ENCODE measurements at places on chromosomes 7 and 10. TPM values are rescaled to one million over a fixed set of nuclear protein-coding genes. Genes with fewer than 3 reads are reported as not detected.

- no peak for DNase-seq
These were observed 22.0 kb upstream of the GSAP start for GRCh38 chr7:77438131-77438530.

The MGAM2 gene
- under 0.01 TPM for total RNA-seq

DNA sequence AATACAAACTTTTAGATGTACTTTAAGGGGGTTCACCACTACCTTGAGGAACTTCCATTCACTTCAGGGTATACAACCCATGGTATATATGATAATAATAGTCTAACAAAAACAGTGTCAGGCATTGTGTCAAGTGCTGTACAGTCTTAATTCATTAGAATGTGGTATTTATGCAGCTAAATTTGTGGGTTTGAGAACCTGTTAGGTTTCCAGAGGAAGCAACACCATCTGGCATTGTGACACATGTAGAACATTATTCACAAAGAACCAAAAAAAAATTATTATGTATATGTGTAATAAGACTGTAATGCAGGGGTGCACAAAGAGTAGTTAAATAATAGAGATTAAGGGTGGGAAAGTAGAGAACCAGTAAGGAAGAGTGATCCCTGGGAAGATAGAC is 26.3 kb downstream of the TMEM60 start:
- no peak for DNase-seq

The PRLHR gene
- 3.0 TPM for total RNA-seq

DNA sequence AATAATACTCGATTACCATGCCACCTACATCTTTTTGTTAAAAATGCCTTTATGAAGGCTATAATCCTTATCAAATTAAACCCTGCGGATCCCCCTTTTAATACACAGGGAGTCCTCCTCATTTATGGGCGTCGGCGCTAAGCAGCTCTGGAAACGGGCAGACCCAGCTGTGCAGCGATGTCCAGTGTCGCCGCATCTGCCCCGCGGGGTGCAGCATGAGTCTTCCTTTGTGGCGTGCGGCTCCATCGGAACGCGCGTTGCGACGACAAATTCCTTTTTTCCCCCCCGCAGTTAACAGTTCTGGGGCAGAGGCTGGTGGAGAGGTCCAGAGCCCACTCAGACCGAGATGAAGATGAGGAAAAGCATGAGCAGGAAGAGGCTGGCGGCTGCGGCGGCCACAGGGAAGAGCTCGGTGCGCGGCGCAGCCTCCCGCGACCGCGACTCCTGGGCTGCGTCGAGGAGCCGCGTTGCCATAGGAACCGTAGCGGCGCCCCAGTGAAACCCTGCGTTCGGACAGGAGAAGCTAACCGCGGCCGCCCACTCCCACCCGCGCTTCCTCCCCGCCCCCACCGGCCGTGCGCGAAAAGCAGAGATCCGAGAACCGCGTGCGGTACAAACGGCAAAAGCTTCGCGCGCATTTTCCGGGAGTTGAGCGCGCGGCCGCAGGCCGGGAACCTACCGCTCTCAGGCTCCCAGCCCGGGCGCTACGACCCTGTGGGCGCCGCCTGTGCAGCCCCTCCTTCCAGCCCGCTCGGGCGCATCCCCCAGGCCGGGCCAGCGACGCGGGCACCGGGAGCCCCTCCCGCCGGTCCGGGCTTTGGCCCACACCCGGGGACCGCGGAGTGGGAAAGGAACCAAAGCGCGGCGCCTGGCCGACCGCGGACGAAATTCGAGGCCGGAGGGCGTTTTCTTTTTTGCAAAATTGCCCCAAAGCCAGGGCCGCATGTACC is 130.6 kb downstream of the SPAG6 start:
- DNase-seq: no peak

DNA sequence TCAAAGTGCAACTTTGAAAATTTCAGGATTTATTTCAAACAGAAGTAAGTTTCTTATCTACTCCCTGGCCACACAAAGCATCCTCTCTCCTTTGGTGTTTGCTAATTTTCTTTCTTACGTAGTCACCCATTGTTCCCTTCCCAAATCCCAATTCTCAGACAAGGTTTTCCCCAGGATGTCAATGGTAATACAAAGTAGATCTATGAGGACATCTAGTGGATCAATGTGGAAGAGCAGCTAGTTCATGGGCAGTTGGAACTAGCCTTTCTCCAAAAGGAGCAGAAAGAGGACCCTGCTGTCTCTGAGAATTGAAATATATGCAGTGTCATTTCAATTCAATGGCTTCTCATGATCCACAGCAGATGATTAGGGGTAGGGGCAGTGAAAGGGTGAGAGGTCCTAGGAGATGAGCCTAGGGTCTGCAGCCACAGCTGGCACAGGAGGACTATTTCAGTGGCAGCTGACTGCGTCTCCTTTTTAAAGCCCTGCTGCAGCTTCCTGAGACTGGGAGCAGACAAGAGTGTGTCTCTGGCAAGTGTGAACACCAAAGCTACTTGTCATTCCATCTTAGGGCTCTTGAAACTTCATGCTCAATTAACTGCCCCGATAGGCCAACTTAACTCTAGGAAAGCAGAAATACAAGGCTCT is 632.6 kb downstream of the KCNMA1 start:
- DNase-seq: no peak

The FAM25A gene
- not detected for total RNA-seq

DNA sequence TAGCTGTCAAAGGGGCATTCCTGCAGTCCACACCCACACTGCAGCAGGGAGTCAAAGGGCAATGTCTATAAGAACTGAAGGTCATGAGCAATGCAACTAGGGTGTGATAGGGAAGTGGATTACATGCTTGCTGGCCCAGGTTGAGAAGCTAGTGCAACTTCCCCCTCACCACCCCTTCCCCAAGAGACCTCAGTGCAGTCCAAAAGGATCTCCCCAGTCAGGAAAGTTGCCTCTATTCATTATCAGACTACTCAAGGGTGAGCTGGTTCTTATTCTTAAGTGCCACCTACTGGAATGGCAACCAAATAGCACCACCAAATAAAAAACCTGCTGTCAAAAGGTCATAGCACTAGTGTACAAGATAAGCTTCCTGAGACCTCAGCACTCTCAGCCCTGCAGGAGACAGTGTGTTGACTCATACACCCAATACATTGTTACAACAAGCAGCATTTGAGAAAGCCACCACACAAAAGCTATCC is 28.2 kb downstream of the MTERF1 start:
- DNase-seq: no peak

GRCh38 chr7:31651234-31652062 is 35.6 kb upstream of the PPP1R17 start:
- DNase-seq: no peak

The SLC13A4 gene
- total RNA-seq: not detected

DNA sequence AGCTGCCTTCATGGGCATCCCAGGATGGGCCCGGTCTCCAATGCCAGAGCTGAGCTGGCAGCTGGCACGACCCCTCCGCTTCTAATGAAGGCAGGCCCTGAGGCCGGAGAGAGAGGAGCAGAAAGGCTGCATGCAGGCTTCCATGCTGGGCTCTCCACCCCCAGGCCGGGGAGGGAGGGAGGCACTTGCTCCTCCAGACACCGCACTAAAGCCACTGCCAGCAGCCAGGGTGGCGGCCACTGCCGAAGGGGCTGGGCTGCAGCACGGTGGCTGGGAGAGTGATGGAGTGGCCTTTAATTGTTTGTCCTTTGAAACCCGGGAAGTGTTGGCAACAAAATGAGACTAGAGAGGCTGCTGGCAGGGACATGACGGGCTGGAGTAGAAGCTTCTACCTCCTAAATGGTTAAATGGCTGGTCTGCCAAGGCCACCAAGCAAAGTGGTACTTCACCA is 236.5 kb downstream of the SKAP2 start:
- no peak for DNase-seq

The RARRES2 gene
- total RNA-seq: 170 TPM

The HOXA5 gene
- 13.7 TPM for total RNA-seq
